ENCODE measurements at places on chromosomes 1 and 21.

GRCh38 chr21:26632691-26633090, 59.6 kb upstream of the CYYR1 start:
- no peak for DNase-seq

DNA sequence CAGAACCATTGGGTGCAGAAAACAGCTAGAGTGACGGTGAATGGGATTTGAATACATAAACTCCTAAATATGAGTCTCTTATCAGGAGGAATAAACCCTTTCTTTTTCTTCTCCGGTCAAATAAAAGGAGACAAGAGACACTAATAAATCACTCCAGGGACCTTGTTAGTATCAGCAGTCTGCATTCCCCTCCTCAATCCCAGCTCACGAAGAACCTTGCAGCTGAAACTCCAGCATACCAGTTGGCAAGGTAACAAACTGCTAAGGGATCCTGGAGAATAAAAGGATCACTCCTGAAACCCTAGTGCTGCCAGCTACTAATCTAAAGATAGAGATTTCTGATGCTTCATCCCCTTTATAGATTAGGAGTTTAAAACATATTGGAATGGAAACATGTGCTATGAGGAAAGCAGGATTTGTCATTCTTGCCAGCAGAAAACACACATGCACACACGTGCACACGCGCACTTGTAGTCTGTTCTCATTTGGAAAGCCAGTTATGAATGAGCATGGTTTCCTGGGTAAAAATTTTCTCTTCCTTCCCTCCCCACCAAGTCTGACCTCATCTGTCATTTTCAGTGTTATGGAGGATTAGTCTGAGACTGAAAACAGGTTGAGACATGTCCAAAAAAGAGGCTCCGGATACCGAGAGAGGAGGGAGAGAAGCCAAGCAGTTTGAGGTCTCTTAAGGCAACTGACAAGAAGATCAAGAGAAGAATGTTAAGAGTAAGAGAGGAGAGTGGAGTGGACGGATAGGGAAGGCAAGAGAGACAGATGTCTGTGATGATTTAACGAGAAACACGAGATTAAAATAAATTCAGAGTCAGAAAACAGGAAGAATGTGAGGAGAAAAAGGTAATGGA, 10.9 kb downstream of the IER5 start:
- DNase-seq, result peak; percentile 21

DNA sequence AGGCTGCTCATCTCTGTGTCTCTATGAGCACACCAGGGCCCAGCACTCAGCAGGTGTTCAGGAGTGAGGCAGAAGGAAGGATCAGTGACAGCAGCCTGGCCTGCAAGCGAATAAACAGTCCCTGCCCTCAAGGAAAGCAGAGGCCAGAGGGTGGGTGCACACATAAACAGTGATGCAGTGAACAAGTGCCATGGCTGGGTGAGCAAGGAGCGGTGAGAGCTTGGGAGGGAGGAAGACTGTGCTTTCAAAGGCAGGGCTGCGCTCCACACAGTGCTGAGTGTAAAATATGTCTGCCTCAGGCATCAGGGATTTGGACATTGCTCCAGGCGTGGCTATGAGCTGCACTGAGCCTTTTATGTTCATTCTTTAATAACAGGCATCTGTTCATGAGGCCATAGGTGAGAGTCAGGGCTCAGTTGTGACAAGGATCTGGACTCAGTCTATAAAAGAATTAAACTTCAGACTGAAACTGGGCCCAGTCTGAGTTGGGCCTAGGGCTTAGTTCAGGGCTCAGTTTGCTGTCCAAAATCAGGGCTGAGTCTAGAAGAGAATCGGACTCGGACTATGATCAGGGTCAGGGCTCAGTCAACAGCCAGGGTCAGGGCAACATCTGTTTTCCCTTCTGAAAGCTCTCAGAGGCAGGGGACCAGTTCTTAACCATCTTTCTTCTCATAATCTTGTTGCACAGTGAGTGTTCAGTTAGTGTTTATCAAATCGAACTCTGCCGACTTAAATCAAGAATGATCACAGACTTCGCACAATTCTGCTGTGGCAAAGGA, 213.7 kb downstream of the FOXD2 start:
- no peak for DNase-seq

GRCh38 chr1:225866061-225866837, 15.9 kb downstream of the TMEM63A start:
- peak; percentile 58 for DNase-seq

DNA sequence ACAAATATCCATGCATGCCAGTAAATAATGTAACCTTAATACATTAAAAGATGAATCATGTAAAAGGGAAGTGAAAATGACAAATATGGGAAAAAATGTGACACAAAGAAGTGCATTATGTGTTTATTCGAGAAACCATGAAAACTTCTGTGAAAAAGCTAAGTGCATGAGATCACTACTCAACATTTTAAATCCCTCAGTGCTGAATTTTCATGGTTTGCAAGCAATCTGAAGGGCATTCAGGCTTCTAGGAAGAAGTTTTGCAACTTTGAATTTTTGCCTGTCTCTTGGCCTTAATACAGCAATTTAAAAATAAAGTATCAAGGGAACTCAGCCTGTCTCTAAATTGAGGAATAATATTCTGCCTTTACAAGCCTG, 78.2 kb downstream of the MAP3K7CL start:
- no peak for DNase-seq

- no peak for DNase-seq
Measured at GRCh38 chr21:45874716-45875415, 106.7 kb upstream of the COL6A1 start.

DNA sequence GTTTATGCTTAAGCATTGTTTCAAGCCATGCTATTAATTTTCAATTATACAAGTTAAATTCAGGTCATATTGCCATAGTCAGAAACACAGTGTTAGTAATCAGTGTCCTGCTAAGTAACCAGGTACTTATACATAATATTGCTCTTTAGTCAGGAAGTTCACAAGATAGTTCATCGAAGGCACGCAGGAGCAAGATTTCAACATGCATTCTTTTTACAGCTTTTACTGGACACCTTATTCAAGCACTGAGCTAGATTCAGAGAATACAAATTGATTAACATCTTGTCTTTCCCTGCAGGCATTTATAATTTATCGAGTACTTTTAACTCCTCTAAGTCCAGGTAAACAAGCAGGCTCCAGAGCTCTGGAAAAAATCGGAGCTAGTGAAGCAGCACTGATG, 202.3 kb upstream of the BRINP3 start:
- DNase-seq, result no peak
